ENCODE measurements at places on chromosomes 6 and 20.

DNA sequence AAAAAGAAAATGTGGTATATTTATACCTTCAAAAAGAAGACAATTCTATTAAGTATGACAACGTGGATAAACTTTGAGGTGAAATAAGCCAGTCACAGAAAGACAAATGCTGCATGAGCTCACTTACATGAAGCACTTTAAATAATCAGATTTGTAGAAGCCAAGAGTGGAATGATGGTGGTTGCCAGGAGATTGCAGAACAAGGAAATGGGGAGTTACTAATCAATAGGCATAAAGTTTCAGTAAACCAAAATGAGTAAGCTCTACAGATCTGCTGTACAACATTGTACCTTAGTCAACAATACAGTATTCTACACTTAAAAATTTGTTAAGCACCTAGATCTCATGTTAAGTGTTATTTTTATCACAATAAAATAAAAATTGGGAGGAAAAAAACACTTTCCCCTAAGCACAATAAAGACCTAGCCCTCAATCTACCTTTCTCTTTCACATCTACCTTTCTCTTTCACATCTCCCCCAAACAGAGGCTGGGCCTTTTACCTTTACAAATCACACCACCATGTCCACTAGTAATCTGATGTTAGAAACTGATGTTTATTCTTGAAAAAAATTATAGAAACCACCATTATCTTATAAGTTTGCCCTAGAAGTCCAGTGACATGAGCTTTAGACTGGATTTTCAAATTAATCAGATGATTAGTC is 73.9 kb downstream of the PKIB start:
- DNase-seq: no peak

GRCh38 chr20:33787253-33787891 is 23.8 kb upstream of the CHMP4B start:
- DNase-seq: no peak

DNA sequence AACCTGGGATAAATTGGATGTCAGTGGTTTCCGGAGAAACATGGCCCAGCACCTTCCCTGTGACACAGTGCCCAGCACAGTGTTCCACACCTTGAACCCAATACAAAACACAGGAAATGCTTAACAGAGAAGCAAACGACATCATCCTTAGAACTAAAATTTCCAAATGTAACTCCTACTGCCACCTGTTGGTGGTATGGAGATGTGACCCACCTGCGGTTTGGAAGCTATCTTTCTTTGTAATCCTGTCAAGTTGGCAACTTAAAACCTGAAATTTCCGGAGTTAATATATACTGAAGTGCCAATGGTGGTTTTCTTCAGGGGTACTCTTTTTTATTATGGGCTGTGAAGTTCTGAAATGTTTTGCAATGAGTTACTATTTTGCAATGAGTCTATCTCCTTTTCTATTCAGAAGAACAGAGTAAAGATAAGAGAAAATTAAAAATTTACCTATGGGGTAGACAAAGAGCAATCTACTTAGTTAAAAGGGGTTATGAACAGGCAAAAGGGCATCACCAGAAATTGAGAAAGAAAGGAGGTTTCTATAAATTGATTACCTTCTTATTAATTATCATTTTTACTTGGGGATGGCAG is 658.8 kb downstream of the PTPRT start:
- DNase-seq: no peak

GRCh38 chr6:110284855-110285254 is 73.3 kb downstream of the METTL24 start:
- DNase-seq: no peak

- DNase-seq: no peak
Measured at GRCh38 chr6:31087494-31088089, 24.8 kb downstream of the C6orf15 start.

DNA sequence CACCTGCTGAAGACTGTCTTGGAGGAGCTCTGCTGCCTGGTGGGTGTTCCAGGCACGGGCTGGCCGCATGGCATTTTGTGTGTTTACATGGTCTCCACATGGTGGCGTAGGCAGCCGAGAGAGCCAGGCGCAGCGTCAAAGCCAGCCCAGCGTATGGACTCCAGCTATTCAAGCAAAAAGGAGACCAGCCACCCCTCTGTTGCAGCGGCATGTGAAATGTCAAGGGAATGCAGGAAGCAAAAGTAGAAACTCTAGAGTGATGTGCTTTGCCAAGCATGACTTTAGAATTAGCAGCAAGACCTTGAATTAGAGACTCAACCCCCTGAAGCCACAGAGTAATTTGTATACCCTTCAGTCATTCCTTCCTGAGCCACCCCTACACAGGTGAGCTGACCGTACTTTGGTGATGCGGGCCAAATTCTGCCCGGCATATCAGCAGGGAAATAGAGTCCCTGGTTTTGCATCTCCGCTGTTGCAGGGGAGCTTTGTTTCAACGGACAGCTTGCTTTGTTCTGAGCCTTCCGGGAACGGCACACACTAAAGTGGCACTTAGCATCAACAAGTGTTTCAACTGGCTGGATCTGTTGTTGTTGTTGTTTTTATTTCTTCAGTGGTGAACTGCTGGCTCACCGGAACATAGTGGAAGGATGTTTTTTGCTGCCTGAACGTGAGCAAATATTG is 48.5 kb downstream of the FNDC1 start:
- DNase-seq: no peak

- DNase-seq: peak; percentile 0
Measured at GRCh38 chr6:32589596-32590449, at the start of gene HLA-DRB1. Gene HLA-DRB1 (minus strand): TSS chr6:32589848. CDS start chr6:32589742, 106 bp downstream.

GRCh38 chr6:100452998-100453397 is 11.7 kb downstream of the SIM1 start:
- no peak for DNase-seq

DNA sequence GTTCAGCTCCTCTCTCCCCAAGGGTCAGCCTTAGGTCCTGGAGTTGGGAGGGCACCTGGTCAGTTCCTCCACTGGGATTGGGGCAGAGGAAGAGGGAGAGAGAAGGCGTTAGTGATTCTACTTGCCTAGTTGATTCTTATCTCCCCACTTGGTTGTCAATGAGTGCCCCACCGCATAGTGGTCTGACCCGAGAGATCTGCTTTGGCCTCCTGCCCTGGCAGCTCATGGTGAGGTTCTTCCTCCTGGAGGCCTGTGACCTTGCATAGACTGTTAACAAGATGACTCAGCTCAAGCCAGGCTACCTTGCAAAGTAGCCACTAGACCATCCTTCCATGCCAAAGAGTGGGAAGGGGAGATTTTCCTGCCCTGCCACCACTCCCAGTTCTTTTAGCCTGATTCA is 160.6 kb downstream of the TMEM200A start:
- DNase-seq: no peak

DNA sequence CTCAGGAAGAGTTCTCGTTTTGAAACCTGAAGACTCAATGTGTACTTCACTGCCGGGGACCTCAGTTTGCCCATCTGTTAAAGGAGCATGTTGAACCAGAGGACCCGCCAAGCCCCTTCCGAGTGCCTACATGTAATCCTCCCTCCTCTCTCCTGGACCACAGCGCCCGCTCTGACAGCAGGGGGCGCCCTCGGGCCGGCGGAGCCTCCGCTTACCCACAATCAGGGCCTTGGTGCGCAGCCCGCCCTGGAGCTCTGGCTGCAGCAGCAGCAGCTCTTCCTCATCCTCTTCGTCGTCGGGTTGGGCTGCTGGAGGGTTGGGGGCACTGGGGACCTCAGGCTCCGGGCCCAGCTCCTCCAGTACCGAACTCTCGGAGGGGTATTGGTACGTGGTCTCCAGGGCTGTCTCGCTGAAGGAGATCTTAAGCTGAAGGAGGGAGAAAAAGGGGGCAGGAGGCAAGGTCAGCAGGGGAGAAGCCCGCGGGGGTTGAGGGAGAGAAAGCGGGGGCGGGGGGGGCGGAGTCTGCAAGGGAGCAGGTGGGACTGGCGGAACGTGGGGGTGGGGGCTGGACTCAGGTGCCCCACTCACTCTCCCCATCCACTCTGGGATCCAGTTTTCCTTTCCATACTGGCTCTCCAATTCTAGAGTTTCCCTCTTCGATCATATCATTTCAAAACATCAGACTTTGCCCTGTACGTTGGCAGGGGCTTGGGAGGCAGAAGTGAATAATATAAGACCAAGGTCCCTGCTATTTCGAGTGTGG is 6.3 kb upstream of the DHX16 start:
- DNase-seq: no peak

GRCh38 chr6:167679790-167680604 is 146.7 kb upstream of the AFDN start:
- DNase-seq: no peak

DNA sequence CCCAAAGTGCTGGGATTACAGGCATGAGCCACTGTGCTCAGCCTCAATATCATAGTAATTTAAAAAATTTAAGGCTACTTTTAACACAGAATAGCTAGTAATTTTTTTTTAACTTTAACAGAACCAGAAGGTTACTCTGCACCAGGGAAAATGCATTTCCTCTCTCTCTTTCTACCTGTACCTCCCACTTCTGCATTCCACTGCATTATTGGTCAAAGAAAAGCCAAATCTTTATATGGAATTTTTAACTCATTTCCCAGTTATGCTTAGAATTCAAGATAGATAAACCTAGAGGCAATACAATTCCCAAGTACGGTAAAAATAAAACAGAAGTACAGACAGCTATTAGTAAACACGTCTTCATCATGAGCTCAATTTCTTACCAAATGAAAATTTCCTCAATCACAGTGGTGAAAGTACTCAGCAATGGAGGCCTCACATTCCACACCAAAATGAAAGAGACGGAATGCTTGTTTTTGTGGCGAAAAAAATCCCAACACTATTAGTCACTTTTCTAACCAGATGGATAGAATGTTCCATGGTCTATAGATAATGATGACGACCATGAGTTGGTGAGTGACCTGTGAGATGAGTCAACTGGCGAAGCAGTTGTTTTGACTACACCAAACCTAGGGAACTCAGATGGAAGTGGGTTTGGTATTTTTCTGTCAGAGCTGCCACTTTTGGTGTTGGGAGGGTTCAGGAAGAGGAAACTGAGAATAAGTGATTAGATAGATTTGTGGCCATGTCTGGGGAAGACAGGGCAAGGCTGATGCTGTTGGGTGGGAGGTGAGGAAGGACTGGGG is 104.7 kb upstream of the SGK1 start:
- DNase-seq: peak; percentile 98

- no peak for DNase-seq
Measured at GRCh38 chr6:83258517-83258916, 65.4 kb downstream of the RWDD2A start.

DNA sequence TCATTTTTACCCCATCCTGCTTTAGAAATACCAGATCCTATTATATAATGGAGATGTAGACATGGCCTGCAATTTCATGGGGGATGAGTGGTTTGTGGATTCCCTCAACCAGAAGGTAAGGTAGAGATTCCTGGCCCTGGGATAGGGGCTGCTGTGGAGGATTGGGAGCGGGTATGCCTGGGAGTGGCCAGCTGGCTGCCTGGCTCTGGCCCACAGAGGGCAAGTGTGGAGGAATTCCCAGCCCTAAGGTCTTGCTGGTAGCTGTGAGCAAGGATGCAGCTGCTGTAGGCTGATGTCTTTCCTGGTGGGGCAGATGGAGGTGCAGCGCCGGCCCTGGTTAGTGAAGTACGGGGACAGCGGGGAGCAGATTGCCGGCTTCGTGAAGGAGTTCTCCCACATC is 6.6 kb downstream of the CTSA start:
- no peak for DNase-seq

Data from skeletal muscle cell (primary cell).